ENCODE measurements at places on chromosomes 7 and 10.

- DNase-seq = no peak
These were observed 382.6 kb downstream of the LRMDA start for GRCh38 chr10:75814014-75814413.

DNA sequence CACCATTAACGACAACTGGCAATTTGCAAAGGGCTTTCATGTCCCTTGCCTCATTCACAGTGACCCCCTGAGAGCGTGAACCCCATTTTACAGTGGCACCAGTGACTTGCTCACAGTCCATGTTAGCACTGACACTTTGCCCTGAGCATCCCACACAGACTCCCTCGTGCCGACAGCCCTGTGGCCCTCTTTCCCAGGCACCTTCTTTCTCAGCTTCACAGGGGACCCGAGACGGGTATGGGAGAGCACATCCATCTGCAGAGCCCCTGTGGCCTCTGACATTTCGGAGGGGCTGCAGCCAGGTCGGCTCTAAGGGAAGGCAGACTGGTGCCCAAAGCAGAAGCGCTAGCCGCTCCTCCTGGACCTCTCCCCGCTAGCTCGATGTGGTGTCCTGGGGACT lies 10.8 kb downstream of the LOXL4 start:
- DNase-seq = no peak

GRCh38 chr10:56496186-56496486 lies 135.1 kb upstream of the ZWINT start:
- no peak for DNase-seq

DNA sequence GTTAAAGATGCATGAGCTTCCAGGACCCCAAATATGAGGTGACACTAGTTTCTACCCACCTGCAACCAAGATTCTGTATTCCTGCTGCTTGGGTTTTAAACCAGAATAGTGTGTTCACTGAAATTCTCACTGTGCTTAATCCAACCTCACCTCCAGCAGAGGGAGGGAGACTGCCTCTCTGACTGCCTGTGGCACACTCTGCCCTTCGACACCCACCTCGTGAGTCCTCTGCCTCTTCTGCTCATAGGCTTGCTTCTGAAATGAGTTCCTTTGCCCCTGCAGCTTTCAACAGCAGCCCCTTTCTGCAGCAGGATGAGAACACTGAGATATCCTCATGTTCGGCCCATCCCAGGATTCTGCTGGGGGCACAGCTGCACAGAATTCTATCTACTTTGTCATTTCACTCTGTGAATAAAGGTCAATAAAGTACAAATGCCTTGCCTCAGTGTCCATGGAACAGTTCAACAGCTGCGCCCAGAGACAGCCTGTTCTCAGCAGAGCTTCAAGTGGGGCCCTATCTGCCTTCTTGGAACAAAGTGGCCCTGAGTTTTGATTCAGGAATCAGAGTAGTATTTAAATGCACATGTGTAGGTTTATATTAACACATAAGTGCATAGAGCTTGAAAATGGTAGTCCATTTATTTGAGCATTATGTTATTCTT lies 632.5 kb downstream of the TNS3 start:
- DNase-seq = no peak

- DNase-seq = no peak
These were observed 29.8 kb downstream of the TES start for GRCh38 chr7:116240024-116240668.

DNA sequence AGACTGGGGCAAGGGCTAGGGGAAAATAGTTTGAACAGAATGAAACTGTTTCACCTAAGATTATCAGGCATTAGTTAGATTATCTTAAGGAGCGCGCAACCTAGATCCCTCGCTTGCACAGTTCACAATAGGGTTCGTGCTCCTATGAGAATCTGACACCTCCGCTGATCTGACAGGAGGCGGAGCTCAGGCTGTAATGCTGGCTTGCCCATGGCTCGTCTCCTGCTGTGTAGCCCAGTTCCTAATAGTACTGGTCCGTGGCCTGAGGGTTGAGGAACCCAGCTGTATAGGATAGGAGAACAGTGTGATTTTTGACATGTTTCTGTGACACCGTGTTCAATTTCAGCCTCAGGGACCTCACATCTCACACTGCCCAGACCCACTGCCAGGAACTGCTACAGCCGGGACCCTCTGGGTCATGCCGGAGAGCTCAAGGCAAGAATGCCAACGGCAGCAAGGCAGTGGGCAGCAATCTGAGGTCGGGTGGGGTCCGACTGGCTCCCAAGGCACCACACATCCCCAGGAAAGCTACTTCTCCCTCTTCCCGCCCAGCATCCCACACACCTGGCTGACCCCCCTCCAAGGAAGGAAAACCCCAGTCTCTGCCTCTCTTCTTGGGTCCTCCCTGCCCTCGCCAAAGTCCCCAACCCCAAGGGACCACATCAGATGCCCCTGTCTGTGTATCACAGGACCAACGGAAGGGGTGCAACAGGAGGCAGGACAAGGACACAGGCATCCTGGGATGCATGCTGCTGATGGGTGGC lies 31.7 kb downstream of the CAMK2B start:
- no peak for DNase-seq

- DNase-seq = no peak
These were observed 31.1 kb downstream of the CRTAC1 start for GRCh38 chr10:97999066-97999922.

DNA sequence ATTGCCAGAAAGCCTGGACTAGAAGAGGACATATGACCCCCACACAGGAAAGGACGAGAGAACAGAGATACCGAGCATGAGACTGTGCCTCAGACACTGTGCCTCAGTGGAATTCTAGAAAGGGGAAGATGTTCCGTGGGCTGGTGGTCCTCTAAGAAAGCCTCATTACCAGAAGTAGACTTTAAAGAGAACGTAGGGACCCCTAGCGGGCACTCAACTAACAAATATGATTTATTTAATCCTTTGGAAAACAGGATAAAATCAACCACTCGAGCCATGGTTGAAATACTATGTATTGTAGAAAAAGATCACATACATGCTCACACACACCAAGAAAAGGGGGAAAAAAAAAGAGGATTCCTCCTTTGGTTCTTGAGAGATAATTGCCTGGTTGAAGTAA lies 701.2 kb upstream of the SORCS1 start:
- DNase-seq = no peak

GRCh38 chr7:134255814-134256213 lies 60.9 kb downstream of the SLC35B4 start:
- no peak for DNase-seq

DNA sequence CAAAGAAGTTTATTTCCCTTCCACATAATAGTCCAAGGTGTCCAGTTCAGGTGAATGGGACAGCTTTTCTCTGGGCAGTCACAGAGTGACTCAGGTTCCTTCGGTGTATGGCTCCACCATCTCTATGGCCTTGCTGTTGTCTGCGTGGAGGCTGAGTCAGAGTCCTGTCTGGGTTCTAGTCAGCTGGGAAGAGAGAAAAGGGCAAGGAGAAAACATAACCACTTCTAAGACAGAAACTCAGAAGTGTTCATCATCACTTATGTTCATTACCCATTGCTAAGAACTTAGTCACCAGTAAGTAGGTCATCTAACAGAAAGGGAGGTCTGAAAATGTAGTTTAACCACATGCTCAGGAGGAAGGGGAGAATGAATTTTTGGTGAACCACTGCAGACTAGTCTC lies 32.4 kb upstream of the CCDC7 start:
- no peak for DNase-seq

- no peak for DNase-seq
These were observed 556.7 kb downstream of the TYW1 start for GRCh38 chr7:67553378-67553777.

DNA sequence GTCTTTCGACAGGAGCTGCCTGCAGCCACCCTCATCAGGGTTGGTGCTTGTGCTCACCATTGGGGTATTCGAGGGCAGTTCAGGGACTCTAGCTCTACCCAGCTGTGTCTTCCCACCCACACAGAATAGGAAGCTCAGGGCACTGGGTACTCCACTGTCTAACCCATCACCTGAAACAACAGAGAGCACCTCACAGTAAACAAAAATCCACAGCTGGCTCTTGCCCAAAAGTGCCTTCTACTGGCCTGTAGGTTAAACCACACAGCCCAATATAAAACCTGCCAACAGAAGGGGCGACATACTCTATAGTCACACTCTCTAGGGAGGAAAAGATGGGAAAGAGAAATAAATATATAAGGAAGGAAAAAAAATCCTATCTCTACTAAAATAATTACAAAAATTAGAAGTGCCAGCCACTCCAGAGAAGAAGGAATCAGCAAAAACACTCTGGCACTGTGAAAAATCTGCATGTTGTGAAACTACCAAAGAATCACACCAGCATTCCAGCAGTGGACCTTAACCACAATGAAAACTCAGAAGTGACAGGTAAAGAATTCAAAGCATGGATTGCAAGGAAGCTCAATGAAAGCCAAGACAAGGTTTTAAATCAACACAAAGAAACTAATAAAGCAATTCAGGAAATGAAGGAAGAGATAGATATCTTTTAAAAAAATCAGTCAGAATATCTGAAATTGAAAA lies 110.0 kb downstream of the HGF start:
- DNase-seq = no peak

DNA sequence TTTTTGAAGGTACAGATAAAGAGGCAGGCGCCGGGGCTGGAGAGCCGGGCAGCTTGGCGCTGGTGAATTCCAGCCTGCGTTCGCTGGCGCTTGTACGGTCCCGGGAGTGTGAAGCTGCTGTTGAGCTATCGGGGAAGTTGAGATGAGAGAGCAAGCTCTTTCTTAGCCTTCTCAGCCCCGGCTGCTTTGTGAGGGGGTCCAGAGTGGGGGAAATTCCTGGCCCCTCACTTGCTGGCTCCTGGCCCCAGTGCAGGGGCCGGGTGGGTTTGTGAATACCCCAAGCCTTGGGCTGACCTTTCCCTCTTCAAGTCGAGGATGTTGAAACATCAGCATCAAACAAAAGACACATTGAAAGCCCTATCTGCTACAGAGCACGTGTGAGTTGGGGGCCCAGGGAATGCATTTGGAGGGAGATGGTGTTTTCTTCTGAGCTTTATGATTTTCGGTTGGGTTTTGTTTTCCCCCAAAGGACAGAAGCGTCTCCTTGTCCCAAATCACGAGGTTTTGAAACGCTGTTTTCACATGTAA lies 2.7 kb downstream of the ZMIZ1 start:
- DNase-seq = no peak

GRCh38 chr10:57015595-57016318 lies 654.7 kb upstream of the ZWINT start:
- DNase-seq = no peak
